ENCODE measurements at places on chromosomes 5 and 9.

DNA sequence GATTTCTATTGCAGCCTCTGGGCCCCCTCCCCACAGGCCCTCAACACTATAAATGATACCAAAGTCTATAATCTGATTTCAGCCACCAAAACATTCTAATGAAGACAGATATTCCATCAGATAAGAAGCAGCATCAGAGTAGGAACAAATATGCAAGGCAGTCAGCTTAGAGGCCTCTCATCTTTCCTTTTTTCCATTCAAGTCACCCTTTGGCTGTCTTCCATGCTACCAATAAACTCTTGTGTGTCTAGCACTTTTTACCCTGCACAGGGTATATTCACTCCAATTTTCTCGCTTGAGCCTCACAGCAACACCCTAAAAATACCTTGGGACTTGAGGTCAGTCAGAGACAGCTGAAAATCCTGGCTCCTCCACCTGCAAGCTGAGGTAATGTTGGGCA, 193.7 kb downstream of the BRINP1 start:
- DNase-seq: no peak

- no peak for DNase-seq
Observed at GRCh38 chr9:20352591-20352990, 269.7 kb downstream of the MLLT3 start.

GRCh38 chr5:113446358-113446927, 11.7 kb upstream of the TSSK1B start:
- no peak for DNase-seq

- no peak for DNase-seq
Observed at GRCh38 chr5:56585461-56585860, 229.9 kb upstream of the MAP3K1 start.

DNA sequence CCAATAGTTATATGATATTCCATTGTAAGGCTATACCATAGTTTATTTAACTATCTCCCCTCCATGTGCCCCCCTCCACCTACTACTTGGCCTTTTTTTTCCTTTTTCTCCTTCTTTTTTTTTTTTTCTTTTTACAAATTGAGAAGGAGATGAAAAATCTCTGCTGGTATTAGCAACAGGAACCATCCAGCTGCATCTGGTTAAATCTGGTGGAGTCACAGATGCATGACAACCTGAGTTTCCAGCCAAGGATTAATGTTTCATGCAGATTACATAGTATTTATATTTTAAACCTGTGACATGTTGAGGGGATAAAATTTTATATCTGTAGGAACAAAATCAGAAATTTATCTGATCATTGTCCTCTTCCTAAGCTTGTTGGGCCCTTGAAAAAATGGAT, 128.5 kb upstream of the IQGAP2 start:
- no peak for DNase-seq

GRCh38 chr9:83596899-83597504, 25.9 kb upstream of the IDNK start:
- peak; percentile 20 for DNase-seq

DNA sequence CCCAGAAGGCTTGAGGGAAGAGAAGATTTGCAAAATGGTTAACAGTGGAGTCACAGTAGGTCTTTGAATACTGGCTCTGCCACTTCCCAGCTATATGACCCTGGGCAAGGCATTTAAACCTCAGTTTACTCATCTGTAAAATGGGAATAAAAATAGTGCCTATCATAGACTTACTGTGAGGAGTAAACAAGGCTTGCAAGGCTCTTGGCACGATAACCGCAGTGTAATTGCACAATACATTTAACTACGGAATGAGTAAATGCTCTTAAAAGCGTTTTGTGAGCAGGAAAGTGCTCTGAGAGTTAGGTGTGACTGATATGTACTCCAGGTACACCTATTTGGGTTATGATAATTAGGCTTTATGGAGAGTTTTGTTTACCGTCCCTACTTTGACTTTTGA, 8.4 kb downstream of the SLC36A3 start:
- DNase-seq: no peak

DNA sequence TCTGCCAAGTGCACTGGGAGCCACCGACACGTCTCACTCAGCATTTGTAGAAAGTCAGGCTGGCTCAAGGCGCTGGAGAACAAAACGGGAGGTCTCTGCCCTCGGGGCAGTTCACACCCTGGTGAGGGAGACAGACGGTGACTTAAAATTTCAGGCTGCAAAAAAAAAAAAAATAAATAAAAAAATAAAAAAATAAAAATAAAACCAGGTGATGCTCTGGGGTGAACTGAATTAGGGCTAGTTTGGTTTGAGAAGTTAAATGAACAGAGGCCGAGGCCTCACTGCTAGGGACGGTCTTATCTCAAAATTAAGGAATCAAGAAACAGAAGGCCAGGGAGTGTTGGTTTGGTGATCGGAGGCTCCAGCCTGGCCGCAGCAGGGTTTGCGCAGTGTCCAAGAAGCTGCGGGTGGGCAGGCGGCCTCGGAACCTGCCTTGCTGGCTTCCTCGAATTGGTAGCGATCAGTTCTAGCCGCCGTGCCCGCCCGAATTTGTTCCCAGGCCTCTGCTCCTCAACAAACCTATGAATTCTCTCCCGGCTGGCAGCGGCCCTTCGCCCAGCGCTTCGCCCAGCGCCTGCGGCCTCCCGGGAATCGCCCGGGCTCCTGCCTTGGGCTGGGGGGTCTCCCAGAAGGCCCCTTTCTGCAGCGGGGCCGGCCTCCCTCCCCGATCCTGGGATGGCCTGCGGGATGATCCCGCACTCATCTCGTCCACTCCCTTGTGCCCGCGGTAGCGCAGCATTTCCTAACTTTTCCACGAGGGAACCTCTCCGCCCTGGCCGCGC, 1.5 kb downstream of the NKX2-5 start:
- DNase-seq: no peak

- no peak for DNase-seq
Observed at GRCh38 chr5:124735169-124735858, 11.1 kb downstream of the ZNF608 start.

GRCh38 chr9:35962126-35962906, 4.4 kb upstream of the OR2S2 start:
- no peak for DNase-seq

GRCh38 chr5:145937432-145938250, 1.3 kb downstream of the SH3RF2 start:
- peak; percentile 25 for DNase-seq

GRCh38 chr9:113682297-113682771, 193.8 kb upstream of the ZNF618 start:
- DNase-seq: peak; percentile 27

GRCh38 chr9:135921749-135922310, 14.5 kb upstream of the CAMSAP1 start:
- no peak for DNase-seq

DNA sequence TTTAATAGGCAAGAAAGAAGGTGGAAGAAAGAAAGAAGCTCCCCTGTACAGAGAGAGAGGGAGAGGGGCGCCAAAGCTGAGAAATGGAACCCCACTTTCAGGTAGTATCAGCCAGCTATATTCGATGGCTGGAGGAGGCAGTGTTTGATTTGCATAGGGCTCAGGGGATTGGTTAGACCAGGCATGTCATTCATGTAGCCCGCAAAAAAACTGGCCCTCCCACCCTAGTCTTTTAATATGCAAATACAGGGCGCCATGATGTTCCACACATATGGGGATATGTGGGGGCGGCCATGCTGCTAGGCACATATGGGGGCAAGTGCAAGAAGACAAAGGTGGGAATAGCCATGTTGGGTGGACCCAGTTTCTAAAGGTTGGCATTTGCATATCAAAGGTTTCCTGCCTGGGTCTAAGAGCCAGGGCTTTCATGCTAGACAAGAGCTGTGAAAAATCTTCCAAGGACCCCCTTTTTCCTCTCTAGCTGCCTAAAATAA, 174.4 kb upstream of the ADRA1B start:
- no peak for DNase-seq

GRCh38 chr5:20524991-20525529, 537.1 kb upstream of the CDH18 start:
- DNase-seq: no peak

GRCh38 chr9:70145981-70146380, 102.3 kb downstream of the MAMDC2 start:
- no peak for DNase-seq

DNA sequence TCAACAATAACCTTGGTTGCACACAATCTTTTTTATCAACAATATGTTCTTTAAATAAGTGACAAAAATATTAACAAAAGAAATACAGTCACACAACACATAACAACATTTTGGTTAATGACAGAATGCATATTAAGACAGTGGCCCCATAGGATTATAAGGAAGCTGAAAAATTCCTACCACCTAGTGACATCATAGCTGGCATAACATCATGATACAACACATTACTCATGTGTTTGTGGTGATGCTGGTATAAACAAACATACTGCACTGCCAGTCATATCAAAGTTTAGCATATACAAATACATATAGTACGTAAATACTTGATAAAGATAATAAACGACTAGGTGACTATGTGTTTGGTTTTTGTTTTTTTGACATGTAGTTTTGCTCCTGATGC, 344.8 kb upstream of the POU5F2 start:
- DNase-seq: no peak

- no peak for DNase-seq
Observed at GRCh38 chr5:91188755-91189154, 194.4 kb downstream of the ARRDC3 start.

- DNase-seq: no peak
Observed at GRCh38 chr5:59081693-59082092, 498.8 kb downstream of the RAB3C start.

GRCh38 chr5:170117736-170118135, 12.0 kb downstream of the FOXI1 start:
- no peak for DNase-seq

- no peak for DNase-seq
Observed at GRCh38 chr9:70554881-70555280, 140.4 kb upstream of the KLF9 start.
